NCI-H82 (cell line): ENCODE measurements at places on chromosomes 12 and 14.

GRCh38 chr14:23183479-23183878, at the start of gene SLC7A8:
TSS of gene SLC7A8 (minus strand) at chr14:23183660. CDS start at chr14:23182914, 746 bp downstream.
- DNase-seq: peak; percentile 95

DNA sequence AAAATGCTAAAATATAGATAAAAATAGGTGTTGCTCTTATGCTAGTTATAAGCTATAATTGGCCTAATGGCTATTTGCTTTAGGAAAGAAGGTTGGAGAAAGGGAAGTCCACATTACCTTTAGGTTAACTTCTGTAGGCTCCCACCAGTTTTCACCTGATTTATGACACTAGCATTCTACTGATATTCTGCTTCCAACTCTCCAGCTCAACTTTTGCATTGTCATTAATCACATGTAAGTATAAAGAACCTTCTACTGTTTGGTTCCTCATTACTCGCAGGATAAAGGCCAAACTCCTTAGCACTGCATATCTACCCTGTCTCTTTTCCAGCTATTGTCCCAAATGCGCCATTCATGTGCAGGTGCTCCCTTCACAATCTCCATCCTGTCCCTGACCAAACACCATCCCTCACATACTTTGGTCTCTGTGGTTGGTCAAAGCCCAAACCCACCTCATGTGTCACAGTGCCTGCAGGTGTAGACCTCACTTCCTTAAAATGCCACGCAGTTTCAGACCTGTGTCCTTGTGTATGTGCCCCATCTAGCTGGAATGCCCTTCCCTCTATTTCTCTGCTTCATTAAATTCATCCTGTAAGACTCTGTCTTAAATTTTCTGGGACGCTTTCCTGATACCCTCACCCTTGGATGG, 3.3 kb downstream of the DDHD1 start:
- no peak for DNase-seq

- no peak for DNase-seq
Measured at GRCh38 chr14:105484069-105484996, 2.4 kb upstream of the CRIP1 start.

GRCh38 chr14:32432813-32433538, 103.9 kb downstream of the AKAP6 start:
- no peak for DNase-seq

- no peak for DNase-seq
Measured at GRCh38 chr12:10128687-10129086, 1.3 kb downstream of the CLEC7A start.

- no peak for DNase-seq
Measured at GRCh38 chr14:22908601-22909000, 10.3 kb downstream of the RBM23 start.
